NCI-H1436 treated with DMSO at 0.1 percent for 48 hours (cell line): ENCODE measurements at places on chromosomes 1 and 21.

DNA sequence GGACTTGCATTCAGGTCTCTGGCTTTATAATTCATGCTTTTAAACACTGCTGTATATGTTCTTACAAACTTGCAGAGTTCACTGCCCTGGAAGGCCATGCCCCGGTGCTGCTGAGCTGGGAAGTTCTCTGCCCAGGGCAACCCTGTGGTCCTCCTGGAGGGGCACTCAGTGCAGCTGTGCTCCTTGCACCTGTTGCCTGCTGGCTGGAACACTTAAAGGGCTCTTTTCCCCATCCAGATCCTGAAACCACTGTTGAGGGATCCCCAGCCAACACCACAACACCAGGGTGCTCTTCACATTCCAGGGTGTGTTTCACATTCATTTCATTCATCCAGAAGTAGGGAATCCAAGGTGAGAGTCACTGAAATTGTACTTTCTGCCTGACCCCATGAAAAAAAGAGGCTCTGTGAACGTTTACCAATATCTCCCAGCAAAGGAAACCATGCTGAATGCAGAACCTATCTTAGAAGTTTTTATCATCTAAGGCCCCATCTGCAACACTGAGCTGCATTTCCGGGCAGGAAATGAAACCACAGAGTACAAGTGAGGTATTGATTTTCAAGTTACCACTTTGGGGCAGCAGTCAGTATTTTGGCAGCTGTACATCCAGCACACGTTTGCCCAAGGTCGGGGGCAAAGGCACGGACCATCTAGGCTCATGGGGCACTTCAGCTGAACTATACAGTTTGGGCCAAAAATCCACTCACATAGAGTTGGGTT lies 16.4 kb upstream of the KIAA0040 start:
- no peak for DNase-seq

- DNase-seq: peak; percentile 76
Observed at GRCh38 chr1:159798893-159799292, 3.3 kb upstream of the FCRL6 start.

GRCh38 chr1:67100833-67101232 lies 33.9 kb downstream of the C1orf141 start:
- DNase-seq: no peak

DNA sequence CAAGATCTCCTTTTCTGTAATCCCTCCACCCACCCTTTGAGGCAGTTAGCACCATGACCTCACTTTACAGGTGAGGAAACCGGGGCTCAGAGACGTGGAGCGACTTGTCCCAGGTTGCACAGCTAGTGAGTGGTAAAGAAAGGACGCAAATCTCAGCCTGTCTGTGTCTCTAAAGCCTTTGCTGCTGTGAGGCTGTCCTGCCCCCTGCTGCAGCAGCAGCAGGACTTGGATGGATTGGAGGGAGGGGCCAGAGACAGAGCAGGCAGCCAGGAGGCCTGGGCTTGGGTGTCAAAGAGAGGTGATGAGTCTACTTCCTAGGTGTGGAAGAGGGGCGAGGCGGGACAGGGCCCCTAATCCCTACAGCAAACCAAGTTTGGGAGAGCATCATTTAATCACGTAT lies 69.6 kb downstream of the PTPRU start:
- DNase-seq: no peak

DNA sequence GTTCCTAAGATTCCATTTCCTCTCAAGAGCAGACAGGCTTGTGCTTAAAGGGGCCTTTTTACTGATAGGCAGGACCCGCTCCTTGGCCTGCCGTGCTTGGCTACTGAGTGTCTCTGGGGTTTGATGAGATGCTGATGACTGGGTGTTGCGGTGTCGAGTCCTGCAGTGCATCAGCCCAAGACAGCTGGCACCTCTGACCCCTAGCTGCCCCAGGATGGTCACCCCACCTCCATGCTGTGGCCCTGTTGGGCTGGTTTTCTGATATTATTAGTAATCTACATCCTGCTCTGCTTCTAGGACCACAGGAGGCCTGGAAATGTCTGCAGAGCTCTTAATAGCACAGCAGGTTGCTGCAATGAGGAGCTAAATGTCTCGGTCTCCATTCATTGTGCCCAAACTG lies 28.7 kb downstream of the LRRC71 start:
- DNase-seq: no peak

- DNase-seq: no peak
Observed at GRCh38 chr1:77926561-77927357, 38.3 kb downstream of the NEXN start.

- no peak for DNase-seq
Observed at GRCh38 chr1:65113298-65113697, 34.7 kb upstream of the AK4 start.

DNA sequence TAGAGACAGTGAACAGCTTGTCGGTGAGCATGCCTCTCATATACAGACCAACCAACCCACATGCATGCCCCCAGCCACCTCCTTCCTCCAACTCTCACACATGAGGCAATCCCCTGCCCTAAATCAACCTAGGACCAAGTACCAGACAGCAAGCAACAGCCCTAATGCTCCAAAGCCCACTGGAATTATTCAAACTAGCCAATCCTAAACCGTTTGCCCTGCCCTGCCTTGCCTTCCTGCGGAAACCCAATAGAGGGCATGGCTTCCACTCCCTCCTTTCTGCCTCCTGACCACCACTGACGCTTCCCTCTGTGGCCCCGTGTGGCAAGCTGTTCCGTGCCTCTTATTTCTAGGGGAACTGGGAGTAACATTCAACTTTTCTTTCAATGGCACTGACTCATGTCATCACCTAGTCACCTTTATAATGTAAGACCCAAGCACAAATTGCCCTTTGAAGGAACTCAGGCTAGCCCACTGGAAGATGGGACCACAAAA lies 129.3 kb upstream of the GJB5 start:
- no peak for DNase-seq

DNA sequence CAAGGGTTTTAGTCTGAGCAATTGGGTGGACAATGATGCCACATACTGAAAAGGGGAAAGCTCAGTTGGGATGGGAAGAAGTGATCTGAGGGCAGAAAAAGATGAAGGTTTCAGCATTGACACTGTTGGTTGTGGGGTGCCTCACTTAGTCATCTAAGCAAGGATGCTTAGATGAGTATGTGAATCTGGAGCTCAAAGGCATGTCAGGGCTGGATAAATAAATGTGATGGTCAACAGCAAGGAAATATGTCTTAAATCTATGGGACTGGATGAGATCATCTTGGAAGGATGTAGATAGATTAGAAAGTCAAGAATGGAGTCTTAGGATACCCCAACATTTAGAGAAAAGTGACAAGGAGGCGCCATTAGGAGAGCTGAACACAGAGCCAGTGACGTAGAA lies 114.6 kb downstream of the ZBTB18 start:
- no peak for DNase-seq

DNA sequence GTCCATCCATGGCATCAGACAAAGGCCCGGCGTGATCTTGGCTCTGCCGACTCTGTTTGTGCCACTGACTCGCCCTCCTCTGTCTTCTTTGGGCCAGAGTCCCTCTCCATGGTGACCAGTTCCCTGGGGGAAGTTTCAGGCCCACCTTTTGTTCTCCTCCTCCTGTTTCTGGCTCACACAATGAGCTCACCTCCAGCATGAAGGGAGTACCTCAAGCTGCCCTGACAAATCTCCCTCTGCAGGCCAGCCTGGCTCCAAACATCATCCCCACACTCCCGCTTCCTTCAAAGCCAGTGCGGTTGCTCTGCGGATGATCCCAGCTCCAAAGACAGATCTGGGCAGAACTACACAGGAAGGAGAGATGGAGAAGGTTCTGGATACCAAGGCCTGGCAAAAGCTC lies 576.6 kb downstream of the NPHP4 start:
- DNase-seq: no peak

DNA sequence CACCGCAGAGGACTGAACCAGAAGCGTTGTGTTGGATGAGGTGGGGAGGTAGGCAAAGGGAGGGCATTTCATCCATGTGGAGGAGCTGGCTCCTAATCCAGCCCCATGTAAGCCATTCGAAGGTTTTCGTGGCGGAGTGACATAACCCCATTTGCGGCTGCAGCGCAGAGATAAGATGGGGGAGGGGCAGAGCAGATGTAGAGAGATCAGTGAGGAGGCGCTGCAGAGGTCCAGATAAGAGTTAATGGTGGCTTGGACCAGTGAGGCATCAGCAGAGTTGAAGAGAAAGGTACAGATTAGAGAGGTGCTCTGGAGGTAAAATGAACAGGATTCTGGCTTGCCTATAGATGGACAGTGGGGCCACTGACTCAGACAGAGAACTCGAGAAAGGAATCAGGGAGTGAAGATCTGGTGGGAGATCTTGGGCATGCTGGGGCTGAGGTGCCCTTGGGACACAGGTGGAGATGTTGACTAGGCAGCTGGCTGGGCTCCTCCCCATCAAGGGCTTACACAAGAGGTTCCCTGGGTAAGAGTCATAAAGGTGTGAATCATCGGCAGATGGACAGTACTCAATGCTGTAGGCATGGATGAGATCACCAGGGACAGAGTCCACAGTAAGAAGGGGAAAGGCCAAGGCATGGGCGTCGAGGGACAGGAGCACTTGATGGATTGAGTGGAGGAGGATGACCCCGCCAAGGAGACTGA lies 7.8 kb upstream of the PTPRF start:
- DNase-seq: no peak

DNA sequence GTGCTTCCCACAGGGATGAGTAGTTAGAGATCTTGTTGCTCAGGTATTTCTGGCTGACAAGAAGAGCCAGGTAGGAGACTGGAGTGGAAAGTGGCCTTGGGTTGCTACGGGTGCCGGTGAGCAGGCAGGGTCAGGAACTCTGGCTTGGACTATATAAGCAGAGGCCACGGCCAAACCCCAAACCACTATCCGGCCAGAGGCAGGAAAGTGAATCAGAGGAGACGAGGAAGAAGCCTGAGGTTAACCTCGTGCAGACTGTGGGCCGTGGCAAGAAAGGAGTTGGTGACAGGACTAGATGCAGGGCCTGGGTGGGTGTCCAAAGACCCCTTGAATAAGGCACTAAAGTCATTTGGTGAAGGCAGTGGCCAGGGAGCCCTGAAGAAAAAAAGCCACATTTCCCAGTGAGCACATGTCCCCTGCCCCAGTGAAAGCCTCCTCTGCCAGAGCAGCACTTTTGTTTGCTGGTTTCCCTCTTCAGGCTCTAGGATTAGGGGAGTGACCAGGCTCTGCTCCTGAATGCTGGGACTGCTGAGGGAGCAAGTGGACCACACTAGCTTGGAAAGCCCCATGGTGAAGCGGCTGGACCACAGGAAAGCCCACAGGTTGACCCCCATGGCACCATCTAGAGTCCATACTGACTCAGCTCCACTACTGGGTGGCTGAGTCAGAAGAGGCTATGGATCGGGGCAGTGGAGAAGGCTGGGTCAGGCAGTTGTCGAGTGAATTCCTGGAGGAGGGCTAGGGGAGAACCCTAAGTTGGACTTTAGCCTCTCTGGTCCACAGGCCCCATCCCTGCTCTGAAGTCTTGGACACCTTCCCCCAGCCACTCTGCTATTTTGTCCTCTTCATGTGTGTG lies 23.4 kb downstream of the CSF1 start:
- DNase-seq: no peak

GRCh38 chr1:207336559-207337467 lies 15.3 kb downstream of the CD55 start:
- DNase-seq: no peak

- DNase-seq: peak; percentile 36
Observed at GRCh38 chr21:42460391-42461184, 35.4 kb downstream of the RSPH1 start.

DNA sequence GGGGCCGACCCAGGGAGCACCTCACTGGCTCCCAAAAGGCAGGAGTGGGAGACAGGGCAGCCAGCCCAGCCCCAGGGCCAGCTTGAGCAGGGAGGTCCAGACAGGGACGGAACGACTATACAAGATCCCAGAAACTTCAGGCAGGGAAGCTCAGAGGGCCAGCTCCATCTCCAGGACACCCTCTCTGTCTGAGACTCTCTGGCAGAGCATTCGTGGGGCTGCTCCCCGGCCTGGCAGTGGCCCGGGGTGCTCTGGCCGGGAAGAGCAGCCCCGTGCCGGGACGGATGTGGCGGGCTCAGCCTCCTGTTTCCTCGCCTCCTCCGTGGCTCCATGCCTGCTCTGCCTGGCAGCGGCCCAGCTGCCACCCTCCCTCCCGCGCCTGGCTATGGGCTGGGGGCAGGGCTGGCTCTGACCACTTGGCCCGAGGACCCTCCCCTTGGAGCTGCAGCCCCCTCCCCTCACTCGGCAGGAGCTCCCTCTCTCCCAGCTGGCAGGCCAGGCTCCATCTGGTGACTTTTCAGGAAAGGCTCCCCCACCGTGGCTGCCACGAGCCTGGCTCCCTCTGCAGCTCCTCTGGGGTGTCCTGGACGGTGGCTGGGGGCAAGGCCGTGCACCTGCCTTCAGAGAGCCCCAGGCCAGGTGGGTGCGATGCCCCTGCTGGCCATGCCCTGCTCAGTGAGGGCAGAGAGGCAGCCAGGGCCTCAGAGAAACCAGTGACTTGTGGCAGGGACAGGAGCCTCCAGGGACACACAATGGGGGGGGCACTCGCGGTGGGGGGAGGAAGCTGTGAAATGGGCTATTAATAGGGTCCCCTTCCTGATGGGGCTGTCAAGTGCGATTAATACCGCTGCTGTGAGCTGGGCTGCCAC lies 5.6 kb upstream of the PLCH2 start:
- no peak for DNase-seq
